ENCODE measurements at places on chromosomes 2 and 18.

DNA sequence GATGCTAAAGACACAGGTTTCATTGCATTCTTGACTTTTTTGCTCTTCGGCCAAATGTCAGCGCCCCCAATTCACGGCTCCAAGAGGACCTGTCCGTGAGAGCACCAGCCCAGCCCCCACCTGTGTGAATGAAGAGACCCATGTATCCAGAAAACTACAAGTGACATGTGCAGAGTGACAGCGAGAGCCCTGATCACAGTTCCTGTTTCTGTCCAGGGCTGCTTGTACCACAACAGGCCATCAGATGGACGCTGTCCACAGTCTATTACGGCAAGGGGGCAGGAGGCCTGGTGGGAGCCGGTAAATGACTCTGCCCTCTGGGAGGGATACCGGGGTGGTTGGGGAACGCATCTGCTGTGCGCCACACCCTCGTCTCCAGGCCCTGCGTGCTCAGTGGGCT, 520.9 kb upstream of the ID2 start:
- DNase-seq: no peak

DNA sequence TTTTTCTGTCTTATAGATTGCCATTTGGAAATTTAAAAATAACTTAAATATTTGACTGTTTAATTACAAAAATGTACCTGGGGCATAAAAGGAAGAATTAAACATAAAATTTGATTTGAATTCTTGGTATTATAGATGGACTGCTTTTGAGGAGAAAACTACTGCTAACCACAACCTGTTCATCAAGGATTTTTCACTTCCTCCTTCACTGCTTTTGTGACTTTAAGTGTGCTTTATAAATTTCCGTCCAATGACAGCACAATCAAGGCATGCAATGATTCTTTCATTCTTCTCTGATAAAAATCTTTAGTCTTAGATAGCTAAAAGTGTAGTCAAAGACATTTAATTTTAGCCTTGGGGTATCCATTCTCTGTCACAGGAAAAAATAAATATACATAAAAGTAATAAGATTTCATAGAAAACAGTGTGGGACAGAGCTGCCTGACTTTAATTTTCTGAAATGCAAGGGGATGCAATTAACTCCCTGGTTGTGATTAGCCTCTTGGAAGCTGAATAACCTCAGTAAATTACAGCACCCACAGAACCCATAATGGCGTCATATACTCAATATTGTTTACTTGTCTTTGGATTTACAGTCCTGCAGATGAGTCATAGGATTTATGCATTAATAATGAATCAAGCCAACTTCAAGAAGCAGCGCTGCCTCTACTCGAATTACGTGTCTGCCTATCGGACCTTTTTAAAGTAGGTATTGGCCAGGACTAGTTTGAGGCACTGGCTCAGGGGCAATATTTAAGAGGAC, 587.9 kb downstream of the NRXN1 start:
- DNase-seq: no peak

DNA sequence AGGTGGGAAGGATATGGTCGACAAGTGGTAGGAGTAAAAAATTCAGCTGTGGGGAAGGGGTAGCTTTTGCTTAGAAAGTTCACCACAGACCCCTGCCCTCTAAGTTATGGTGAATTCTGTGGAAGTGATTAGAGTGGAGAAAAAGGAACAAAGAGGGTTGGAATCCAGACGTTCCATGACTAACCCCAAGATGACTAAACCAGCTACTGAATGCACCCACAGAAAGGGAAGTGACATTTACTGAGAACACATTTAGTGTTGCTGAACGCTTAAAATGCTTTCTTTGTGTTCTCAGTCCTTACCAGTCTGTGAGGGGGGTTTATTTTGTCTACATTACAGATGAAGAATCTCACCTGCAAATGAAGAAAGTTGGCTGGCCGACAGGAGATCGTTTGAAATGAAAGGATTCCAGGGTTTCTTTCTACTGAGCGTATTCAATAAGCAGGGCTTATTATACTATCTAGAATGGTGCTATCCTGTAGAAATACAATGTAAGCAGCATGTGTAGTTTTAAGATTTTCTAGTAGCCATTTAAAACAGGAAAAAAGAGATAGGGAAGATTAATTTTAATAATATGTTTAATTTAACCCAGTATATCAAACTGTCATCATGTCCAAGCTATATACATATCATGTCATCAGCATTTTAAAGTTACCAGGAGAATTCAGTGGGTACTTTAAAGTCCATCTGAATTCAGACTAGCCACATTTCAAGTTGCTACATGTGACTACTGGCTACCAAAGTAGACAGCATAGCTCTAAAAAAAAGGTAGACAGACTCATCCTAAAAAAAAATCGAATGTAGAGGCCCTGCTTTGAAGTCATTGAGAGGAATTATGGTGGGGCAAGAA, 60.1 kb downstream of the LIMS1 start:
- no peak for DNase-seq

DNA sequence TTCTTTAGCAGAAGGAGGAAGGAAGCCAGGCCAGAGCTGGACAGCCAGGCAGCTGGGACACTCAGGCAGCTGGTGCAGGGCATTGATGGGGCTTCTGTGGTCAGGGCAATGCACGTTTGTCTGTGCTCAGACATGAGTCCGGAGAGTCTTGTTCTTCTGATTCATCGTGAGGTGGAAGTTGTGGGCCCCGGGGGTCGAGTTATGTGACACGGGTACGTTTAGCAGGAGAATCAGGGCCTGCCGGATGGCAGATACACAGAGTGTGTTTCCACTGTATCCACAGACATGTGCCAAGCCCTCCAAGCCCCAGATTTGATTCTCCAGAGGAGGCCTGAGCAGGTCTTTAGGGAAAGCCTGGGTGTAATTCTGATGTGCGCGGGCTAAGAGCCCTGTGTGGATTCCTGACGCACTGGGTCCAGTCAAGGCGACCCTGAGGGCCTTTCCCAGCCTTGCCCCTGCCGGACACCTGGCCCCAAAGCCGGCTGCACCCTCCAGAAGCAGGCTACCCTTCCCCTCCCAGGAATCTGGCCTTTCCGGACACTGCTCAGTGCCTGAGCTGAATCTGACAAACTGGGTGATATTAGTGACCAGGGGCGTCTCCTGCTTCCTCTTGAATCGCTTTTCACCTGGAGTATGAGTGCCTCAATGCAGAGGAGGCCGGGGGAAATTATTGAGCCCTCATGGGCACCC, 10.1 kb downstream of the ARHGEF4 start:
- DNase-seq: no peak

- no peak for DNase-seq
Observed at GRCh38 chr18:47120428-47120827, 29.9 kb downstream of the HDHD2 start.

GRCh38 chr18:67143028-67143427, 373.5 kb downstream of the DSEL start:
- no peak for DNase-seq

DNA sequence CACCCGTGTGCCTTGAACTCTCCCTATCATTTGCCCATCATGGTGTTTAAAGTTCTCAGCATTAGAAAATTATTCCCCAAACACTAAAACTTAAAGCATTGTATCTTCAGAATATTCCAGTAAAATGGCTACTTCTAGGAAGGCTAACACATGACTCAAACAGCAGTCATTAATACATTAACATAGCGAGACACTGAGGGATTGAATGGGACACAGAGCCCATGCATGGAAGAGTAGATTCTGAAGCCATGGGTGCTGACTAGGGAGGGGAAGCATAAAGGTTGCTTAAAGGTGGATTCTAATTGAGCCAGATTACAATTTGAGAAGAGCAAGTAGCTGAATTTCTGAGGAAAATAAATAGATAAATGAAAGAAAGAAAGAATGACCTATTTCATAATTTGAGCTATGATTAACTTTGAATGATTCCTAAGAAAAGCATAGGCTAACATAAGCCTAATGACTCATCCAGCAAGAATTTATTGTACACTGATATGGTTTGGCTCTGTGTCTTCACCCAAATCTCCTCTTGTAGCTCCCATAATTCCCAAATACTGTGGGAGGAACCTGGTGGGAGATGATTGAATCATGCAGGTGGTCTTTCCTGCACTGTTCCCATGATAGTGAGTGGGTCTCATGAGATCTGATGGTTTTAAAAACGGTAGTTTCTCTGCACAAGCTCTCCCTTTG, 79.8 kb upstream of the PIK3C3 start:
- DNase-seq: no peak

GRCh38 chr2:43927442-43927841, 68.3 kb downstream of the LRPPRC start:
- DNase-seq: no peak

- DNase-seq: no peak
Observed at GRCh38 chr18:77130229-77131099, 2.1 kb downstream of the MBP start.
